Left lung (tissue), 14 donors: ENCODE measurements at places on chromosomes 12 and 14.

- DNase-seq: no peak
These were observed 77.1 kb downstream of the ARF6 start for GRCh38 chr14:49969961-49970360.

GRCh38 chr12:27521981-27522380 lies 2.0 kb upstream of the PPFIBP1 start:
- no peak for DNase-seq

DNA sequence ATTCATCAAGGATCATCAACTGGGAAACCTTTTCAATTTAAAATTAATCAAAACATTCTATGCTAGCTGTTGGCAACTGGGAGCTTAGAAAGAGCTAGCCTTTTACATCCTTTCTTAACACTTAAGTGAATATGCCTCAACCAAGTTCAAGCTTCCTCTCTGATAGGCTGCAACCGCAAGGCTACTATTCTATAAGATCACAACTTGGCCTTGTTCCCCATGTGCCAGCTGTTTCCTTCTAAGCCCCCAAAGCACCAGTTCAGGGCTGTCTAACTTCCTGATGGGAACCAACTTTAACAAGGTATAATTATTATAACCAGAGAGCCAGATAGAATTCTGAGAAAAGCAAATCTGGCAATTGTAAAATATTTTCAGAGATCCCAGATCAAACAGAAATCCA lies 37.0 kb downstream of the KCNC2 start:
- no peak for DNase-seq

GRCh38 chr12:3540387-3540990 lies 49.5 kb downstream of the PRMT8 start:
- no peak for DNase-seq

- no peak for DNase-seq
These were observed 13.4 kb downstream of the ZFHX2 start for GRCh38 chr14:23538050-23538718.

DNA sequence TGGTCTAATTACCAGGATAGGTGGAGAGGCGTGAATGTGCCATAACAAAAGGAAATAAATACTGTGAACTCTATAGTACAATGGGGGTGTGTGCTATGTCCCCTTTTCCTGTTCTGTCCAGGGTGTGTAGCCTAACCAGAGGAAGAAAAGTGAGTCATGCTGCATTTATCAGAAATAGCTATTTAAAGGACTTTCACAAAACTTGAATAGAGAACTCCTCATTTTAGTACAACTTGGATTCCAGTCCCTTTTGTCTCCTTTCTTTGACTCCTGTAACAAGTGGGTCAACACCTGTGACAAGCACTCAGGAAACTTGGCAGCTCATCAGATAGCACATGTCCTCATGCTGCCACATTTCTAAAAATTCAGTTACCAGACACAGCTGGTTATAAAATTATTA lies 123.4 kb downstream of the CCDC91 start:
- DNase-seq: peak; percentile 1

- no peak for DNase-seq
These were observed 153.9 kb upstream of the GSC start for GRCh38 chr14:94923786-94924185.

- DNase-seq: no peak
These were observed 167.5 kb upstream of the NOVA1 start for GRCh38 chr14:26765301-26765700.

DNA sequence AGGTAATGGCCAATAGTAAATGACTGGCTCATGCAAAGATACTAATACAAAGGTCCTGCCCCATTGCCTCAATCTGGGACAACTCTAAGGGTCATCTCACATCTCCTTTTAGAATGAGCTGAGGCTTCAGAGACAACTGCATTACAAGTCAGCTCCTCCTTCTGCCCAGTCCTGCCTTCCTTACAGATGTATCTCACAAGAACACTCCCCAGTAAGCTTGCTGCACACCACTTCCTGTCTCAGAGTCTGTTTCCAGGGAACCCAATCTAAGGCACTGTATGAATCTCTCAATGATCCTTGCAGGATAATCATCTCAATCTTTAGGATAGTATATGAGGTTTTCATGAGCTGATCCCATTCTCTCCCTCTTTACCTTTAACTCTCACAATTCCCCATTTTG lies 57.8 kb upstream of the ZDHHC17 start:
- no peak for DNase-seq

DNA sequence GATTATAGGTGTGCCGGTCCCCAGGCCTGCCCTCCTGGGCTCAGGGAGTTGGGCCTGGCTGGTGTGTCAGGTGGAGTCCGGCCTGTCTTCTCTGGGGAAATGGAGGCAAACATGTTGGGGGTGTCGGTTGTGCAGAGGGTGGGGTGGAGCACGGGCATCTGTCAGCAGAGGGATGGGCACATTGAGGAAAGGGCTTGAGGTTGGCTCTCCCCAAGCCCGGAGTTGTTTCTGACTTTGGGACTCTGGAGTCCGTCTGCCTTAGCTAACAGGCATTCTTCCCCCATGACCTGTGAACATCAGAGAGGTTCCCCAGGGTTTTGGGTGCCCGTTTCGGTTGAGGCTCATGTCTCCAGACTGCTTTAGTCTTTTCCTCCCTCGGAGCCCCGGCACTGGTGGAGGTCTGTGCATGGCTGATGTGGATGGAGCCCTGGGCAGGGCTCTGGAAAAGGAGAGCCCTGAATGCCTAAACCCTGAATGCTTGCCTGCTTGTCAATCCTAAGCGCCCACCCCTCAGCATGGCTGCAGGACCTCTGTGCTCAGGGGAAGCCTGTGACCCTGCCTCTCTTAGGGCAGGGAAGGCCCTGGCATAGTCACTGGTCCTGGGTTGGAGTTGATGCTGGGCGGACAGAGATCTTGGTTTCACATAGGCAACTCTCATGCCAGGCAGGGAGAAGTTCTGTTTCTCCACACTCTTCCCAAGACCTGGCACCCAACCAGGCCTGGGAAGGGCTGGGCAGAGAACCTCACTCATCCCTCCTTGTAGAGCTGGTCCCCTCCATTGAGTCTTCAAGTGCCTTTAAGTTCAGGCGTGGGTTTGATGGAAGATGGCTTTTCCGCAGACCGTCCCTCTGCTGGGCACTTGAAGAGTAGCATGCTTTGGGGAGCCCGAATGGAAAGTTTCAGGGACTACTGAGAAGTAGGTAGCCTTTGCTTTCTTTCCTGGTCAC lies 12.9 kb downstream of the NYNRIN start:
- DNase-seq: no peak

- no peak for DNase-seq
These were observed 5.6 kb downstream of the FBXO33 start for GRCh38 chr14:39426605-39427004.

DNA sequence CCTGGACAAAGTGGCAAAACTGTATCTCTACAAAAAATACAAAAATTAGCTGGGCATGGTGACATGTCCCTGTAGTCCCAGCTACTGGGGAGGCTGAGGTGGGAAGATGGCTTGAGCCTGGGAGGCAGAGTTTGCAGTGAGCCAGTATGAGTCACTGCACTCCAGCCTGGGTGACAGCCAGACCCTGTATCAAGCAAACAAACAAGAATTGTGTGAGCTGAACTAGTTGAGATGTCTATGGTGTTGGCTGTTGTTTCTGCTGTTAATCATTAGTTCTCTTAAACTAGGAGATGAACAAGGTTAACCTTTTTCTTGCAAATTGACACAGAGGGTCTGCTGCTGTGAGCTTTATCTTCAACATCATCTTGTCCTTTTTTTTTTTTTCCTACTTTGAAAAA lies 23.6 kb downstream of the RASSF3 start:
- no peak for DNase-seq

DNA sequence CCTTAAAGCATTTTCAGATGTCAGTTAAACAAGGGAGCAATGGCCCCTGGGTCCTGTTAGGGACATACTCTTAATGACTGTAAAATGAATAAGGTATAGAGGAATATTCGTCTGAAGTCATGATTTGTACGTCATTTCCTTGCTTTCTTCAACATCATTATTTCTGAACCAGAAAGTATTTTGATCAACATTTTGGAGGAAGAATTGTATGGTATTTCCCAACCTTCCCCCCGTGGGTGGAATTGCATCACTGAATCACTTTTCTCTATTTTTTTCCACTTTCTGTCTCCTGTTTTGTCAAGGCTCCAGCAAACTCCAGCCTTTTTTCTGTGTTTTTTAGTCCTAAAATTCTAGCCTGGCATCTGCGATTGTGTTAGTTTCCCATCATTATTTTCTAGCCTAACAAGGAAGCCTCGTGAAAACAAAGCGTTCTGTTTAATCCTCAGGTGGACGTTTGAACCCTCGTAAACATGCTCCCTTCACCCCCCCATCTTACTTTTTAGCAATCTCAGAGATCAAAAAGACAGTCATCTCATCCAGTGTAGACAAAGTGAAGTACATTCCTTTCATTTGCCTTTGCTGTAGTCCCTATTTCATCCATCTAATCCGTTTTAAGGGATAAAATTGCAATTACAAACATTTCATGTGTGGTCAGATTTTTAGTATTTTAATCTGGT lies 62.3 kb downstream of the ETV6 start:
- no peak for DNase-seq

DNA sequence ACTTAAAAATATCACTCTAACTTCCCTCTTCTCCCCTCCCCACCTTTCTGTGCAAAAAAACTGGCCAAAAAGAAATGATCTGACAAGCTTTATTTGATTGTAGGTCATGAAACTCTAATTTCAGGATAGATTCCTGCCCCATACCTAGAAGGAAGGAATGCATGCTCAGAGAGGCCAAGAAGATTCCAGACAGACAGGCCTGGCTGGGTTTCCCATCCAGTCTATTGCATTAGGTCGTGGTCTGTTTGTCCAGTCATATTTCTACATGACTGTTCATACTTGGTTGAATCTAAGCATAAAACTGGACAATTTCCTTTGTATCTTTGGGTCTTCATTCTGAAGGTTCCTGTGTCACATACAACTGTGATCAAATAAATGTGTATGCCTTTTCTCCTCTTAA lies 20.0 kb upstream of the SLC15A5 start:
- DNase-seq: no peak

DNA sequence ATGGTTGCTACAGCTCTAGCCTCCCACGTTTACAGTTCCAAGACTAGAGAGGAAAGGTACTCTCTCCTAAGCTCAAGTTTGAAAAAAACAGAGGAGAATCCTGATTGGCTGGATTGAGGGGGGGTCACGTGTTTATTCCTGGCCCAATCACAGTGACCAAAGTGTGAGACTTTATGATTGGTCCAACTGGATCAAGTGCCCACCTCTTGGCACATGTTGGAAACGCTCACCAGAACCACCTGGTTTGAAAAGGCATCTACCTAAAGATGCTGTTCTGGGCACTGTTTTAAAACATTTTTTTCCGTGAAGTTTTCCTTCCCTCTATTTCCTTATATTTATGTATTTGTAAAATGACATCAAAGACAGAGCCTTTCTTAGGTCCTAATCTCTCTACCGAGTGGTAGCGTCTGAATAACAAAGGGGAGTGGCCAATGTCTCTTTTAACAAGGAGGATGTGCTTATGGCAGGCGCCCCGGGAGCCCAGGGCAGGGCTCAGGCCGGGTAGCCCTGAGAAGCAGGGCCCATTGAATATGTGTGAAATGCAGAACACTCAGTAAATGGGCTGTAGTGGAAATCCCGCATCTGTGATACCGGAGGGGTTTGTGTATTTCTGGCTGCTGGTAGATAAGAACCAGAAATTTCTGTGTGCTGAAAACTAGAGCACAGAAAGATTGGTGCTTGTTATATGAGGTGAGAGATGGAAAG lies 146.2 kb downstream of the ATP23 start:
- DNase-seq: peak; percentile 18

DNA sequence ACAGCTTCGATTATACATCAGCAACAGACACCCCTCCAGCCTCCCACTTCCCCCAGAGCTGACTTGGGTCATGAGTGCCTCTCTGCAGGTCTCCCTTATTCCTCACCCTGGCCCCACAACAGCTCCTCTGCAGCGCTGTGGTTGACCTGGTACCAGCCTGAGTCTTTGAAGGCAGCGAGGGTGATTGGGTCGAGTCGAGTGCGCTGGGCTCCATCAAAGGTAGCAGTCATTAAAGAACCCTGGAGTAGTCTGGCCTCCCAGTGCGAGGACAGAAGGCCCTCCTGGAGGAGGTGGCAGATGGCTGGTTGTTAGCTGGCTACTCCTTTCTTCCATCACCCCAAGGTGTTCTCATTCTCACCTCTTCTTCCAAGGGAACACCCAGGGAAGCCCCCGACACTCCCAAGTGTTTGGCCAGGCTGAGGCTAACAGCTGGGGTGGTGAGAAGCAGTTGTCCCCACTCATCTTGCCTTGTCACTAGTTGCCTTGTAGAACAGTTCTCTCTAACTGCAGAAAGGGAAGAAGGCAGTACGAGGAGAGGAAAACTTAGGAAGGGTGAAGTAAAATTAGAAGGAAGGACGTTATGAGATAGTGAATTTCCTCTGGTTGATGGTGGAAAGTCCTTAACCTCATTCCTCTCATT lies 2.7 kb downstream of the CIROP start:
- DNase-seq: no peak

GRCh38 chr12:75892731-75893408 lies 138.7 kb downstream of the PHLDA1 start:
- no peak for DNase-seq

DNA sequence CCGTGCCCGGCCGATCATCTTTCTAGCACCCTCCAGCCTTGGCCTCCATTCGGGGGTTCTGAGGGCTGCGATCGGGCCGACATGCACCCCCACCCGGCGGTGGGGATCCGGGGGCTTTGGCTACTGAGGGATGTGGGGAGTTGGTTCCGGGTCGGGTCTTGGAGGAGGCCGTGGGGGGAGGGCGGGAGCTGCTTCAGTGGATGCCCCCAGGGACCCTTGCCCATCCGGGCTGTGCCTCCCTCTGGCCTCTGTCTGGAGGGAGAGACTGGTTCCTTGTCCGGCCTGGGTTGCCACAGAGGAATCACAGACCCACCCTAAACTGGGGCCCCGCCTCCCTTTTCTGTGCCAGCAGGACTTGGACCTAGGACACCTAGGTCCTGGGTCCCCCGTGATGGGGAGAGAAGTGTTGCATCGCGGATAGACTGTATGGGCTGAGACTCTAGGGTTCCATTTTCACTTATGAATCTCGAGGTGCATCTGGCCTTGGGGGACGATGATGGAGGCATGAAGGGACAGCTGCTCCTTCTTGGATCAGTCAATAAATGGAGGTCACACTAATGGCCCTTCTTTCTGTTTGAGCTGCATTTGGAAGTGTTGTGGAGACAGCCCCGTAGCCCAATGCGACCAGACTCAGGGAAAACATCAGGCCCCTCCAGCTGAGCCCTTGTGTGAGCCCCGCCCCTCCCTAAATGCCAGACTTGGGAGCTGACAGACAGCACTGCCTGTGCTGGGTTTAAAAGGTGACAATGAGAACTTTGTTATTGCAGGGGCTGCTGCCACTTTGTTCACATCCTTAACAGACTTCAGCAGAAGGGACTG lies 577 bp downstream of the DTX3 start:
- DNase-seq: no peak

GRCh38 chr14:55416866-55417265 lies 5.2 kb upstream of the ATG14 start:
- DNase-seq: no peak
